ENCODE measurements at places on chromosomes 16 and 17.

DNA sequence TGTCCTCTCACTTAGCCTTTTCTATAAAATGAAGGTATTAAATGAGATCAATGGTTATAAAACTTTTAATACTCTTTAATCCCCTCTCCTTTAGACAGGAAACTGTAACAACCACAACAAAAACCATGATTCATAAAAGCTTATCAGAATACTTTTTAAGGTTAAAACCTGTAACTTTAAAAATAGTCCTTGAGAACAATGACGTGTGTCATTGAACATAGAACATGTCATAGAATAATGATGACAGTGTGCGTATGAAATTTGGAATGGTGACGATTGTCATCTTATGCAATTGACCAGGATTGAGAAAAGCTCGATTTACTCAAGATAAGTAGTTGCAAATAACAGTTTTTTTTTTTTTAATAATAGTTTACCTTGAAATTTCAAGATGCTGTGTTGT lies 94.1 kb downstream of the PLCG2 start:
- DNase-seq = no peak

DNA sequence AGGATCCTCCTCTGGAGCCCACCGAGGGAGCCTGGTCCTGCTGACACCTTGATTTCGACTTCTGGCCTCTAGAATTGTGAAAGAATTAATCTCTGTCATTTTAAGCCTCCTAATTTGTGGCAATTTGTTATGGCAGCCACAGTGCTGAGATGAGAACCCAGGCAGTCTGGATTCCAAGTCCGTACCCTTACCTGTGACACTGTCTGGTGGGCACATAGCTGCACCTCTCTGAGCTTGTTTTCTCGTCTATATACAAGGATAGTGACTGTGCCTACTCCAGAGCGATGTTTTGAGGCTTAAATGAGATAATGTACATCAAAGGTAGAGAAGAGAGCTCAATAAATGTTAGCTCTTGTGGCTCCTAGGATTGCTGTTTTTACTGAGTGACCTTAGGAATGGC lies 128.4 kb upstream of the MPHOSPH6 start:
- no peak for DNase-seq

DNA sequence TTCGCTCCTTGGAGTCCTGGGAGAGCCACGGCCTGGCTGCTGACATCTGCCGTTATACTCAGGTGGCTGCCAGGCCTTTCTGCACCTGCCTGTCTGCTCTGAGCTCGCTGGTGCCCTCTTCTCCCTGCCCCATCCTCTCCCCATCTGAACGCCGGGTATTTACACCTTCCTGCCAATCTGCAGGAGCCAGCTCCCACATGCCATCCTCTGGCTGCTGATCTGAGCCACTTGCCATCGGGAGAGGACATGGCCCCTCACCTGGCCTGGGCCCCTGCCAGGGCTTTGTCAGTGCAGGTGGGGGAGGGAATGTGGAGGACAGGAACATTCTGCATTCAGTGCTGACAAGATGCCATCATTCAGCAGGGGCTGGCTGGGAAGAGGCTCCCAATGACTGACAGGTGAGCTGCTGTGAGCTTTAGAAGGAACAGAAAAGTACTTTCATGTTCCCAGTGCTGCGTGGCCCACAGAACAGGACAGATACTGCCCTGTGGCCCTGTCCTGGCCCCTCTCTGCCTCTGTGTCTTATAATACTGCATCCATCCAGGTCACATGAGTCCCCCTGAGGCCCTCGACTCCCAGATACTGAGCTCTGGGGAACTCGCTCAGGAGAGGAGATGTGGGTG lies 96.3 kb upstream of the ZNF469 start:
- DNase-seq = no peak

DNA sequence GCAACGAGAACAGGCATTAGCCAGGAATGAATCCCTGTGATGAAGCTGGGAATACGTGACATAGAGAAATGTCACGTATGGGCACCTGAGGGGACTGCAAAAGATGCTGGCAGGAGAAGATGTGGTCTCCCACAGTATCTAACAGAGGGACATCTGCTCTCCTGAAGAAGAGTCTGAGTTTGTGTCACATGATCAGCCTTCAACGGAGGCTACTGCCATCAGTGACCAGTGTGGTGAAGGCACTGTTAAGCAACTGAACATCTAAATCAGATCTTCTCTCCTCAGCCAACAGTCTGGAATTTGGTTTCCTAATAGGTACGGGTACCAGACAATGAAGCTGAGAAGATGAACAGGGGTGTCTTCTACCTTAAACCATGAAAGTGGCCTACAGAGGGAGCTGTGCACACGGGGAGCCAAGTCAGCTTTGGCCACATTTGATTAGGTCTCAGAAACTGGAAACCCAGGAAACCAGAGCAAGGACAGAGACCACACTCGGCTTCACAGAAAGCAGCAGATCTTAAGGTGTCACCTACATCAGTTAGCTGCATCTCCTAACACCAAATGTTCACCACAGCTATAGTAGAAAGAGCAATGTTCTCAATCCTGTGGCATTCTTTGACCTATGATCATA lies 41.8 kb downstream of the BRD7 start:
- DNase-seq = no peak

GRCh38 chr17:60167065-60167741 lies 17.4 kb downstream of the CA4 start:
- no peak for DNase-seq

DNA sequence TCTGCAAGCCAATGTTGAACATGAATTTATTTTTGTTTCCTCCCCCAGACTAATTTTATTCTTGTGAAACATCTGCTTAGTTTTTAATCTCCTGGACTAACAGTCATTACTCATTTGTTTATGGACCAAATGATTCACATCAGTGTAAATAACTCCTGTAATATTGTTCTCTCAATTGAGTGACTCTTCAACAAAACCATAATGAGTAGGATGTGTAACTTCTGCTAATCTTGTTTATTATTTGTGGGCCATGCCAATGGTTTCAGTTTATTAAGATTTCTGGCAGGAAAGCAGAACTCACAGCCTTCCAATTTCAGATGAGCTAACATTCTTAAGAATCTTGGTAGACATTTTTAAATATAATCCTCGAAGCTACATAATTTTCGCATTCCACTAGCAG lies 1216.3 kb upstream of the GOT2 start:
- no peak for DNase-seq

DNA sequence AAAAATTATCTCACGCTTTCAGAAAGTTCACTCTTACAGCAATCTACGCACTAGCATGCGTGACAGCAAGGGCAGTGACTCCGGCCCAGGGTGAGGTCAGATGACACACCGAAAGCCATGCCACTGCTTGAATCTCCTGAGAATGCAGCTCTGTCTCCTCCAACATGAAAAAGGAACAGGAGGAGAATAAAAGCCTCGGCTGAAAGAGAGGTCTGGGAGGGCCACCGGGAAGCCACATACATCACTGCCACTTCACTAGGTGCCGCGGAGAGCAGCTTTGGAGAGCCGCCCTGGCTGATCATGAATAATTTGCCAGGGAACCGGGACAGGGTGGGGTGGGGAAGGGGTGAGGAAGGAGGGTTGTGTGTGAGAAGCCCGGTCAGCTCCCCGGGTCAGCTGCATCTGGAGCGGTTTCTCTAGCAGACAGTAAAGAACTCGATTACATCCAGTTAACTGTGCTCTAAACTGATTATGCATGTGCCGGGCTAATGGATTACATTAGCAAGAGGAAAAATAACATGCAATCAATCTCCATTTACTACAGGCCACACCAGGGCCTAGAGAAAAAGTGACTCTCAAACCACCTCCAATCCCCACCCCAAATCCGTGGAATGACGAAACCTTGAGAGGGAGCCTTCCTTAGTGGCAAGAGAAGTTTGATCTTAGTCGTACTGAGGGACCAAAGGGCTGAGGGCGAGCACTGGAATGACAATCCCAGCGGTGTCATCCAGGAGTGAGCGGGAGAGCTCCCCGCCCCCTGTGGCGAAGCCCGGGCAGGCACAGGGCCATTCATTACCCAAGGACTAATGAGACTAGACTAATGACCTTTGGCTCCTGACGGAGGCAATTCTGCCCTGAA lies 100.3 kb downstream of the ZFHX3 start:
- DNase-seq = no peak

- peak; percentile 8 for DNase-seq
Observed at GRCh38 chr17:79944821-79945391, 90.8 kb downstream of the TBC1D16 start.

DNA sequence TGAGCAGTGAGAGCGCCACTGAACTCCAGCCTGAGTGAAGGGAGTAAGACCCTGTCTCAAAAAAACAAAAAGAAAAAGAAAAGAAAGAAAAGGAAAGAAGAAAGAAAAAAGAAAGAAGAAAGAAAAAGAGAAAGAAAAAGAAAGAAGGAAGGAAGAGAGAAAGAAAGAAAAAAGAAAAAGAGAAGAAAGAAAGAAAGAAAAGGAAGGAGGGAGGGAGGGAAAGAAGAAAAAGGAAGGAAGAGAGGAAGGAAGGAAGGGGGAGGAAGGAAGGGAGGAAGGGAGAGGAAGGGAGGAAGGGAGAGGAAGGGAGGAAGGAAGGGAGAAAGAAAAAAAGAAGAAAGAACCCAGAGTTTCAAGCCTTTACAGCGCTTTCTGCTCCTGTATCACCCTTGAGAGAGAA lies 19.1 kb downstream of the GINS3 start:
- DNase-seq = no peak

- DNase-seq = no peak
Observed at GRCh38 chr17:67080804-67081203, 36.5 kb downstream of the CACNG1 start.
